ENCODE measurements at places on chromosomes 3 and 15.
A peak's percentile ranks its signal among the peaks of the same experiment; 100 is the strongest.

DNA sequence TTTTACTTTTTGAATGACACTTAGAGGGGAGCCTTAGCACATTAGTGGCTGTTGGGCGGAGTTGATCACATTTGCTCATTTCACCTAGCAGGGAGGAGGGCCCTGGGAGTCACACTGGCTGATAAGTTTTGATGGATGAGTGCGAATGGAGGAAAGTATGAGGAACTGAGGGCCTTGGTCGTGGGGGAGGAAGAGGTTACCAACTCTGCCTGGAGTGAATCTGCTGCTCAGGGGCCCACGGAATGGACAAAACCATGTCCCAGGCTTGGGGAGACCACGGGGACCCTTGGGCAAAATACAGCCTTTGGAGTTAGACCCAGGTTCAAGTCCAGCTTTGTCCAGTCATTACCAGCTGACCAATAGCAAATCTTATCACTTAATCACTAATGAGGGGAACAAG is 5.1 kb upstream of the FLNB start:
- no peak for DNase-seq

GRCh38 chr15:57251941-57252340 is 124.4 kb upstream of the CGNL1 start:
- DNase-seq: no peak

DNA sequence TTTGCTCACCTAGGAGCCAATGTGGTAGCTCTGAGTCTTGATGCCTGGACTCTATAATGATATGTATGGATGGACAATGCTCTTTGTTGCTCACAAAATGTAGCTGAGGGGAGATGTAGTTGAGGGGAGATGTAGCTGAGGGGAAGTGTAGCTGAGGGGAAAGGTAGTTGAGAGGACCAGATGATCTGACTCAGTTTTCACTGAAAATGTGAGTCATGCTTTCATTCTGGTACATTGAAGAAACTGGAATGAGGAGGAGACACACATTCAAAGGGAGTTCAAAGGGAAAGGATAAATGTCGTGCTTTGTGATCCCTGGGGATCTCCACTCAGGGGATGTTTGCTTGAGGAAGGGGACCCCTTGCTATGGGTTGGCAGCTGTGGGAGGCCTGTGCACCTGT is 302.9 kb upstream of the TRIM42 start:
- no peak for DNase-seq

- no peak for DNase-seq
Observed at GRCh38 chr15:61521953-61522352, 292.9 kb upstream of the RORA start.

DNA sequence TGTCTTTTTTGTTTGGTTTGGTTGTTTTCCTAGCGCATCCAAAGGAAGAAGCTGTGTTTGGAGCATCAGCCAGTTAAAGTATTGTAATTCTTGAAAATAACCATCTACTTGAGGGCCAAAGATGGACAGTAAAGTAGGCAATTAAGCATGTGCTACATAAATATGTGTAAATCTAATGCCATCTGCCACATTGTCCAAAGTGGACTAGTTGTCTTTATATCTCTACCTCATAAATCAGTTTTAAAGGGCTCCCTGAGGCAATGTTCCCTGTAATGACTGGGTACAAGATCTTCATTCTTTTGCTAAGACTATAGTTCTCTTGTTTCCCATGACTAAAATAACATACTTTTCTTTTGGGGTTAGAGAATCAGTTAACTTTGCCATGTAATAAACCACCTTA is 460.0 kb upstream of the RARB start:
- no peak for DNase-seq

DNA sequence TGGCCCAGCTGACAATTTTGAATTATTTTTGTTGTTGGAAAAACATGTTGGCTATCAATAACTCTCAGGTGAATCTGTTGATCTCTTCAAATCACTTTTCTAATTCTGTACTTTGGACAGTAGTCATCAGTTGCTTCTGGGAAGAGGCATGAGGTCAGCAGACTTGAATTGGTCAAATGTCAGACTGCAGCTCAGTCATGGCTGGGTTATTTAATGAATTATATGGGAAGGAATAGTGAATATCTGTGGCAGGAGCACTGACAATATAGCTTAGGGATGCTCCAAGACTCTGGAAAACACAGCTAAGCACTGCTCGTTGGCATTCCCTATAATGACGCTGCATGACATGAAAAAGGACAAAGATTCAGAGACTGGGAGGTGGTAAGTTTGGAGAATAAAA is 98.8 kb upstream of the GAP43 start:
- DNase-seq: no peak

DNA sequence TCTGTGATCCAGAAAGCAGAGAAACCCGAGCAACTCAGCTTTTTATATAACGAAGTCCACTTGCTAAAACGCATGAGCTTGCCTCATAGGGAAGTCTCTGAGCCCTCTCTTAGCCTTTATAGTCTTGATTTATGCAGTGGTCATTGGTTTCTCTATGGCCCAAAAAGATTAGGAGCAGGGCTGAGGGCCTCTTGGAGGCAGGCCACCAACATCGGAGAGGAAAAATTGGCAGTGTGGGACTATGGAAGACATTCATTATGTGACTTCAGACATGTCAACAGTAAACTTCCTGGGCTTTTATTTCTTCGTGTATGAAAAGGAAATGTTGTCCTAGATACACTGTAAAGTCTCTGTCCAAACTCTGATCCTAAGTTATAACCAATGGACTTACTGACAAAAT is 13.5 kb downstream of the RAB8B start:
- DNase-seq: no peak

DNA sequence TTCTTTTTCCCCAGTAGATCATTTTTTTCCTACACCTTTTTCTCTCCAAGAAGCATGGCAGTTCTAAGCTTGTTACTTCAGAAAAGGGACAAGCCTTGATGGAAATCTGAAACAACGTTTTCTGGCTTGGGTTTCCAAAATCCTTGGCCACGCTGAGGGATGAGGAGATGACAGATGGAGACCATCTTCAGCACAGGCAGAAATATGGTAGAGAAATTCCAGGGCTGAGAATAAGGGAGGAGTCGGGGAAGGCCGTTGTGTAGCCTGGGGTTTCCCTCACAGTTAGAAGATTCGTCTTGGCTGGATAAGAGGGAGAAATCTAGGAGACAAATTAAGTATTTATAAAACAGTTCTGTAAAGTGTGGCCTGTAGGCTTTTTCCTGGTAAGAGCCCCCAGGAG is 33.9 kb upstream of the STT3B start:
- DNase-seq: no peak

GRCh38 chr15:92571824-92572223 is 83.8 kb downstream of the FAM174B start:
- no peak for DNase-seq

DNA sequence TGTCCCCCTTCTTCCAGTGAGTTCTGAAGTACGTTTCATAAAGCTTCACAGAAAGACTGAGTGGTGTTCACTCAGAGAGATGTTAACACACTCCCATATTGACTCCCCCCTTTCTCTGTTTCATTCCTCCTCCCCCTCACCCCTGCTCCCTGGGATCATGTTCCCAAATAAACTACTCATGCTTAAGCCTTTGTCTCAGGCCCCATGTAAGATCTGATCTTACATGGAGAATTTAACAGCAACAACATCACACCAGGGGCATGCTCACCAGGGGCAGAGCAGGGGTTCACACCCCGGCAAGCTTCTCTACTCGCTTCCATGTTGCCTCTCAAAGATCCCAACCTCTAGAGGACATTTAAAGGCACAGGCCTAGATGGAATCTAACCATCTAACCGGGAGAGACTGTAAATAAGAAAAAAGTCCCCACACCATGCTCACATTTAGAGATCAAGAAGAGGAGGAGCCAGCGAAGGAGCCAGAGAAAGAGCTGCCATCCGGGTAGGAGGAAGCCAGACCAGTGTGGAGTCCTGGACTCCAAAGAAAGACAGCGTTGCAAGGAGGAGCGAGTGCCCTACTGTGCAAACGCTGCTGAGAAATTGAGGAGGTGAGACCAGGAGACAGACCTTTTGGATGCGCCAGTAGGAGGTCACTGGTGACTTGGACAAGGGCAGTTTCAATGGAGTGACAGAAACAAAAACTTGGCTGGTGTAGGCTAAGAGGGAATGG is 21.4 kb upstream of the SRP14 start:
- DNase-seq: no peak

DNA sequence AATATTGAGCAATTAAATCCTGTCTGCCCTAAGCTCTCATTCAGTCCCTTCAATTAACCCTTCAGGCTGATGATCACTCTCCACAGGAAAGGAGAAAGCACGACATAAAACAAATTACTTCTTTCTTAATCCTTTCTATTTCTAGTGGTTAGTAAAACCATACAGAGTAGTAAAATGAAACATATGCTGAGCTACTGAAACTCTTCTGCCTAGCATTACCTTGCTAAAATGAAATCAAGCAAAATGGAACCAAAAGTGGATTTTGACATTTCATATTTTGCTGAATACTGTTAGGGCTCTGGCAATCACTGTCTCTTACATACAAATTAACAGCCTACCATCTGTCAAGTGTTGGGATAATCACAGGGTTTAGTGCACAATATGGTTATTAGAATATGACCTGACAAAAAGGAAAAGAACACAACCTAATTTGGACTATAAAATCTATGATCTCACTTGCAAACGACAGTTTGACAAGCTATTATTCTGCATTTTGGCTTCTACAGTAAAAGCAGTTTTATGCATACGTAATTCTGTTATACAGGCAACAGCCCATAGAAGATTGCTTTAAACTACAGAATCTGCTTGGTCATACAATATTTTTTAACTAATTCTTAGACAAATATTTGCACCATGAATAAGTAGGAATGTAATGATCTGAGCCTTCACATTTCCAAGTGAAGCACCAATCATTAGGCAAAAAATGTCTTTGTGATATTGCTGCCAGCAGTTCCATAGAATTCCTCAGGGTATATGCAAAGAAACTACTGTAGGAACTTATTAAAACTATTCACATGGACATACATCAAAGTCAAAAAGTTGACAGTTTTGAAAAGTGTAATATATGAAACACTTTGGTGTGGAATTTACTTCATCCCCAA is 105.0 kb downstream of the FHIT start:
- DNase-seq: no peak

GRCh38 chr15:28885630-28886430 is at the start of gene APBA2:
Gene APBA2 (plus strand): TSS chr15:28885974. CDS start chr15:29053885, 167,911 bp downstream.
- peak; percentile 51 for DNase-seq
